ENCODE measurements at places on chromosomes 4 and X.

DNA sequence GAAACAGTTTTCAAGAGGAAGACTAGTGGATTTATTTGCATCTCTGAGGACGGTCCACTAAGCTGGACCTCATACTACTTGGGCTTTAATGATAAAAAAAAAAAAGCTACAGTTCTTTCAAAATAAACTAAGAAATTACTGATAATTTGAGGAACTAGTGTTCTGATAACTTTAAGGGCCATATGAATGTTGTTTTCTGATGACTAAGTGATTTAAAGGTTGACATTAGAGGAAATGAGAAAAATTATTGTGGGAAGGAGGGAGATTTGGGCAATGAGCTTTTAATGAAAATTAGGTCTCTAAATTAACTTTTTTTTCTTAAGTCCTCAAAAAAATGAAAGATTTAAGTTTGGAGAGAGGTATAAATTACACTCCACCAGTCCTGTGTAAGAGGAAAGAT, 60.8 kb upstream of the IL2 start:
- DNase-seq: no peak

DNA sequence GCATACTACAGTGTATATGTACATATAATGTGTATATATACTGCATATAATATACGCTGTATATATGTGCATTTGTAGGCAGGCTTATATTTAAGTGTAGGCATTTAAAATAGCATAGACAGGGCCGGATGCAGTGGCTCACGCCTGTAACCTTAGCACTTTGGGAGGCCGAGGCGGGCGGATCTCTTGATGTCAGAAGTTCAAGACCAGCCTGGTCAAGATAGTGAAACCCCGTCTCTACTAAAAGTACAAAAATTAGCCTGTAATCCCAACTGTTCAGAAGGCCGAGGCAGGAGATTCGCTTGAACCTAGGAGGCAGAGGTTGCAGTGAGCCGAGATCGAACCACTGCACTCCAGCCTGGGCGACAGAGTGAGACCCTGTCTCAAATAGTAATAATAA, 78.4 kb downstream of the JAKMIP1 start:
- no peak for DNase-seq

- DNase-seq: no peak
Measured at GRCh38 chrX:67720344-67720743, 176.5 kb downstream of the AR start.

- DNase-seq: no peak
Measured at GRCh38 chr4:159104694-159105414, 2.0 kb downstream of the RAPGEF2 start.

DNA sequence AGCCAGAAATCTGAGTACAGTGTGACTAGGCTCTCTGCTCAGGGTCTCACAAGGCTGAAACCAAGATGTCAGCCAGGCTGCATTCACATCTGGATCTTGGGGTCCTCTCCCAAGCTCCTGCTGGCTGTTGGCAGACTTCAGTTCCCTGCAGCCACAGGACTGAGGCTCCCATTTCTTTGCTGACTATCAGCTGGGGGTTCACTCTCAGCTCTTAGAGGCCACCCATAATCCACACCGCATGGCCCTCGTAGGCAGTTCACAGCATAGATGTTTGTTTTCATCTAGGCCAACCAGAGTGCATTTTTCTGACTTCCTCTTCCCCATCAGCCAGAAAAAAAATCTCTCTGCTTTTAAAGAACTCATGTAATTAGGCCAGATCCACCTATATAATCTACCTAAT, 8.2 kb upstream of the WDR44 start:
- no peak for DNase-seq

GRCh38 chrX:101605146-101605545, 12.7 kb downstream of the ARMCX6 start:
- no peak for DNase-seq

GRCh38 chr4:111330786-111331185, 707.9 kb upstream of the PITX2 start:
- no peak for DNase-seq

GRCh38 chrX:23930894-23931604, 23.2 kb downstream of the CXorf58 start:
- DNase-seq: no peak

- no peak for DNase-seq
Measured at GRCh38 chr4:80076681-80077080, 3.7 kb upstream of the ANTXR2 start.

DNA sequence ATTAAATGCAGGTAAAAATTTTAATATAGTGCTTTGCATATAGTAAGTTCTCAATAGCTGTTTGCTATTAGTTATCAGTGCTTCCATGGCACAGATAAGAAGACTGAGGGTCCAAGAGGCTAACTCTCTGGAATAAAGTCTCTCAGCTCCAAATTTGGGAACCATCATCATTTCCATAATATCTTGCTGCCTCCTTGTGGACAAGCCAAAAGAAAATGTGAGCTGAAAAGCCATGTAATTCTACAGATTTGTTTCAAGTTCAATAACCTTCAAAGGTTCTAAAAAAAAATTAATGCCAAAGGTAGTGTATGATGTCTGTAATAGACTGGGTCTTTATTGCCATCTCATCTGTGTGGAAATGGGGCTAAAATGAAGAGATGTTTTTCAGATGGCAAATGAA, 136.9 kb upstream of the VCX start:
- DNase-seq: no peak

GRCh38 chr4:113057891-113058290, 8.4 kb downstream of the ANK2 start:
- DNase-seq: no peak

DNA sequence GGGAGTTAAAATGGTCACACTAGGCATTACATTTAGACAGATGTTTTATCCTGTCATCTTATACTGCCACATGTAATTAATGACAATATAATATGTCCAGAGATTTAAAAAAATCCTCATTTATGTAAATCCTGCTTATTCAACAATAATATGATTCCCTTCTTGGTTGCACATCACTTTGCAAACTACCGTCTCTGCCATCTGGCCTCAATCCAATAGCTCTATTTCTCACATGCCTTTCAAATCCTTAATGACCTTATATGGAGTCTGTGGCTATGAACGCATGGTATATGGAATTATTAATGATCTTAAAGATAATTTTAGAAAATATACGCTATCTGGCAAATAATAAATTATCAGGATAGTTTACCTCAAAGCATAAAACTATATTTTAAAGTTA, 144.5 kb downstream of the NPNT start:
- DNase-seq: no peak

GRCh38 chr4:173370477-173371291, at the start of gene SAP30:
Gene SAP30, plus strand, starts transcription at chr4:173370954. Its CDS starts 229 bp downstream, at chr4:173371183.
- DNase-seq: peak; percentile 83

- peak; percentile 46 for DNase-seq
Measured at GRCh38 chr4:184355111-184355604, 119.2 kb downstream of the IRF2 start.

DNA sequence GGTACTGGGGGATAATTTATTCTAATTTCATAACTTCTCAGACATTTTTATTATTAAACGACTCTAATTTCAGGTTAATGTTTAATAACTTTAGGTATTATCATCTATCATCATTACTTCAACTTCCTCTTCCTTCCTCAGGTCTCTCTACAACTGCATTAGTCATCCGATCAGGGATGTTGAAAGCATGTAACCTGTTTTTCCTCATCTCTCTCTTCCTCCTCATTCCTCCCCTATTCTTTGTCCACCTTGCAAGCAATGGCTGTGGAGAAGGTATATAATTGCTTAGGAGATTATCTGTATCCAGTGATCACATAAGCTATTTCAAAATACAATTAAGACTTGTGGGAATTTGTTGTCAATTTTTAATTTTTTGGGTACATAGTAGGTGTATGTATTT, 632.6 kb upstream of the DIAPH2 start:
- DNase-seq: no peak

- no peak for DNase-seq
Measured at GRCh38 chrX:130539721-130540321, 138.0 kb downstream of the RBMX2 start.

GRCh38 chrX:119647552-119648420, 41.6 kb upstream of the NKRF start:
- DNase-seq: no peak

GRCh38 chr4:113452868-113453620, 308.5 kb downstream of the CAMK2D start:
- DNase-seq: no peak

- DNase-seq: peak; percentile 11
Measured at GRCh38 chr4:25441519-25442117, 64.6 kb downstream of the ANAPC4 start.

- no peak for DNase-seq
Measured at GRCh38 chrX:43566170-43566569, 89.9 kb upstream of the MAOA start.

DNA sequence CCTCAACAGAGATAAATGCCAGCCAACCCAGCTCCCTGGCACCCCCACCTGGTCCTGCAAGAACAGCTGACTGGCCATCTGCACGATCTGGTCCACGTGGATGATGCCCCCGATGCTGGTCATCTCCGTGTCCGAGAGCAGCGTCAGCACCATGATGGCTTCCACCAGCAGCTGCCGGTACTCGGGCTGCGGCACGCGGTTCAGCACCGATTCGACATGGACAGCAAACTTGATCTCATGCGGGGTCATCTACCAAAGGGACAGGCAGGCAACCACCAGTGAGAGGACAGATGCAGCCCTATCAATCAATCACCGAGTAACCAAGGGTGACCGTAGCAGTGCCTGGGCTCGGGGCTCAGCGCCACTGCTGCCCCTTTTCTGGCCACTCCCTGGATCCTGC, 89.8 kb downstream of the PHKA2 start:
- no peak for DNase-seq

DNA sequence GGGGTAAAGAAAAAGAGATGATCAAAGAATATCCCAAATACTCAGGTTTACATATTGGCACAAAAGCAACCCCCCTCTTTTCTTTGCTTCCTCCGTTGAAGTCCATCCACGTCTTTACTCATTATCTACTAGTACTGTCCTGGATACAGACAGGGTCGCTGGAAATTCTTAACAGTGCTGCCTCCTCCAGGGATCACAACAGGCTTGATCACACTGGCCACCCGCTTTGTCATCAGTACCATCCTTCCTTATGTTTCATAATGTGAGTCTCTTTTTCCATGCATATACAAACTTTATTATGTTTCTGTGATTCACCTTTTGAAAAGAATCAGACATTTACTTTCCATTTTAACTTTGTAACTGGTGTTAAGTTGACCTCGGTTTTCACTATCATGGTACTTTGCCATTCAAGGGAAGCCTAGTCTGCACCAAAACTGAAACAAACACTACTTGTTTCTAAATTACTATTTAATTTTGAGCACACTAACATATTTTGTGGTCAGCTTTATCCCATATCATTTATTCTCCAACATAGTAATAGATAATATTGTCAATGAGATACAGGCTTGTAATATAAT, 387.5 kb upstream of the PPP1R2C start:
- DNase-seq: no peak
